Stimulated activated CD4-positive, alpha-beta T cell treated with anti-CD3 and anti-CD28 coated beads, Interleukin-15, amount 100 ng/mL, for 1 hour (primary cell): ENCODE measurements at places on chromosomes 5 and 9.

DNA sequence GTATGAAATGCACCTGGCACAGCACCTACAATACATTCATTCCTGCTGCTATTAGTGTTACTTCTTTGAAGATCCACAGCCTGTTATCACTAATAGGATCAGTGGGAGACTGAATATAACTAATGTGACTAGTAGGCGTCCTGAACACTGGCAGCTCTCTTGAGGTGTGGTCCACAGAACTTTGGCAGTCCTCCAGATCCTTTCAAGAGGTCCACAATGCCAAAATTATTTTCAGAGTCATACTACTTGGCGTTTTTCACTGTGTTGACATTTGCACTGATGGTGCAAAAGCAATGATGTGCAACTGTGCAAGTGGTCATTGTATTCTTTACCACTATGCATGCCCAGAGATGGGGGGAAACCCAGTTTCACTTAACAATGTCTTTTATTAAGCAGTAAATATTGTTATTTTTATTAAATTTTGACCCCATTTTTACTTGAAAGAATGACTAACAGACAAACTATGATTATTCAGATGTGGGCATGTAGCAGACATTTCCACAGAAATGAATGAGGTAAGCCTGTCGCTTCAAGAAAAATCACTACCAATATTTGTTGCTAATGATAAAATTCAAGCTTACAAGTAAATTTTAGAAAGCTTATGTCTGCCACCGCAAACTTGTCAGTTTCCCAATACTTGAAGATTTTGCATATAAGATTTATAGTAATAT, 48.9 kb downstream of the ADRB2 start:
- no peak for DNase-seq

GRCh38 chr5:179766726-179767455, 26.9 kb upstream of the LTC4S start:
- no peak for DNase-seq

- no peak for DNase-seq
Observed at GRCh38 chr5:55160493-55161209, 680 bp downstream of the GPX8 start.

DNA sequence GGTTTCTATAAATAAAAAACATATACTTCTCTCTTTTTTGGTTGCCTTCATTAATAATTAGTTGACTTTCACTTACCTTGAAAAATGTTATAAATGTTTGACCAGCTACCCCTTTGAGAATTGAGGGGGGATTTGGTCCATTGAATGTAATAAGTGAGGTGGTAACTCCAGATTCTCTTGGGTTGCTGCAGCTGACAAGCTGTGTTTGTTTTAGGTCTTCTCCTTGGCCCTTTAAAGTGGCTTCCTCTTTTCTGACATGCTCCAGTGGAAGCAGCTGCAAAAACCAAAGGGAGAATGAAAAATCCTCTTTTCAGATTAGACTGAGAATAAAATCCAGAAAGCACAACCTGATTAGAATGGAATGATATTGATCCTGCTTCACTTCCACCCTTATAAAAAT, 410.5 kb downstream of the TMEM38B start:
- no peak for DNase-seq

GRCh38 chr9:124163760-124164255, 93.9 kb upstream of the NEK6 start:
- DNase-seq: no peak

GRCh38 chr5:119435436-119436132, 16.7 kb upstream of the HSD17B4 start:
- DNase-seq: peak; percentile 59

DNA sequence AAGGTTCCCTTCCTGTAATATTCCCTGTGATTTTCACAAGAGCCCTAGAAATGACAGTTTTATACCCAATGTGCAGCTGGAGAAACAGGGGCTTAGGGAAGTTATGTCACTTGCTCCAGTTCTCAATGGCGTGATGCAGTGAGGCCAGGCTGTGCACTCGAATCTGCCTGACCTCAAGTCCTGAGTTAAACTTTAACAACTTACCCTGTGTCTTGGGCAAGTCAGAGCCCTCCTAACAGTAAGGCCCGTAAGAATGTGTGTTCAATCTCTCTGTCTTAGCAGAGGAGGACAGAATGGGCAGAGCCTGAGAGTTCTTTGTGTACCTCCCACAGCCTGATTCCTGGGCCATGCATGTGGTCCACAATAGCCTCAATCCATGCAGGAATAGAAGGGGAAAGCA, 181.1 kb downstream of the TRIM32 start:
- DNase-seq: no peak

DNA sequence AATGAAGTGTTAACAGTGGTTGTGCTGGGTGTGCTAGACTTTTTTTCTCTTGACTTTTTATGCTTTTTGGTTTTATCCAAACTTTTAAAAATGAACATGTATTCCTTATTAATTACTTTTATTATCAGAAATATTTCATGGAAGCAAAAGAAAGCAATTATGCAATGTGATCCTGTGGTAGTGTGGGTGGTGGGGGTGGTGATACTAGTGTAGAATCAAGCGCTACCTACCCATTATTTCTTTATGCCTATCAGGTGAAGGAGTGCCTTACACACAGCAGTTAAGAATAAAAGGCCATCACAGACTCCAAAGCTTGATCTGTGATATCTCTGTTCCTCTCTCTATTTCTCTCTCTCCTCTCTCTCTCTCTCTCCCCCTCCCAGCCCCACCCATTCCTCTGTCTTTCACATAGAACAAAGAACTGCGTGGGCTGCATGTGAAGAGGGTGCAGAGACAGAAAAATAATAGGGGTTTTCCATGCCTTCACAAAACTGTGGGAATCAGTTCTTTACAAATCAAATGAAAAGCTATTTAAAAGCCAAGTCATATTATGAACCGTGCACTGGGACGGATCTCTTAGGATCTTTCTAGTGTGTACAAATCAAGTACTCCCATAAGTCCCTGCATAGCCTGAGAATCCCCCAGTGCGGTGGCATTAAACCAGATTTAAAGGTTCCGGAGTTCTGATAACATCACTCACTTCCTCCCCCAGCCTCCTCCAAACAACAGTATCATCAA, 351.2 kb downstream of the RAB3C start:
- DNase-seq: no peak

GRCh38 chr9:88583901-88584596, 49.1 kb downstream of the NXNL2 start:
- no peak for DNase-seq

GRCh38 chr5:95986937-95987520, 25.4 kb upstream of the ELL2 start:
- no peak for DNase-seq

DNA sequence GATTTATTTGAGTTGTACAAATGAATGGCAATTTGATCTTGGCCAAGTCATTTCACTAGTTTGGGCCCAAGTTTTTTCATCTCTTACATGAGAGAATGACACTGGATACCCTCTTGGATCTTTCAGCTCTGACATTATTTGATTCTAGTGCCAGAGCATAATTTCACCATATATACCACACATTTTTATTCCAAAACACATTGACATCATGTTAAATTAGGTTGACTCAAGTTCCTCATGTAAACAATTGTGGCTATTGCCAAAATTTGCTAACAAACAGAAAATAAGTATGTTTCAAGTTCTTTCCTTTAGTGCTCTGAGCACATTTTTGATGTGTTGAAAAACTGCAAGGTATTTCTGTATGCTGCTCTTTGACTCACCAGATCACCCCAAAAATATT, 375.8 kb downstream of the ZNF608 start:
- DNase-seq: no peak

GRCh38 chr9:93357649-93358048, 93.8 kb upstream of the FAM120A start:
- no peak for DNase-seq

DNA sequence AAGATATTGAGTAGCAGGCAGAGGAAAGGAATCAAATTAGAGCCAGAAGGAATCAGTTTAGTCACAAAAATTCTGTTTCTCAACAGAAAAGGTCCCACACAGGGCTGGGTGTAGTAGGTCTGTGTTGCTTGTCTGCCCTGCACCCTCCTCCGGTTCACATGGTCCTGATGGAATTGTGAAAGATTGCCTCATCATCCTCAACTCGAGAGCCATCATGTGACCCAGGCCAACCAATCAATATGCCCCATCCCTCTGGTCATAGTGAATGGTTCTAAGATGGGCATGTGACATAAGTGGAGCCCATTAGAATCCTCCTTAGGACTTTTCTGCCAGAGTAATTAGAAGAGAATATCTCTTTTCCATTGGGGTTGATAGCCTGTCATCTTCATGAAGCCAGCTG, 56.7 kb upstream of the RAD23B start:
- no peak for DNase-seq

GRCh38 chr5:129609710-129610109, 138.2 kb upstream of the MINAR2 start:
- no peak for DNase-seq

GRCh38 chr5:104305602-104306001, 743.0 kb upstream of the NUDT12 start:
- no peak for DNase-seq

DNA sequence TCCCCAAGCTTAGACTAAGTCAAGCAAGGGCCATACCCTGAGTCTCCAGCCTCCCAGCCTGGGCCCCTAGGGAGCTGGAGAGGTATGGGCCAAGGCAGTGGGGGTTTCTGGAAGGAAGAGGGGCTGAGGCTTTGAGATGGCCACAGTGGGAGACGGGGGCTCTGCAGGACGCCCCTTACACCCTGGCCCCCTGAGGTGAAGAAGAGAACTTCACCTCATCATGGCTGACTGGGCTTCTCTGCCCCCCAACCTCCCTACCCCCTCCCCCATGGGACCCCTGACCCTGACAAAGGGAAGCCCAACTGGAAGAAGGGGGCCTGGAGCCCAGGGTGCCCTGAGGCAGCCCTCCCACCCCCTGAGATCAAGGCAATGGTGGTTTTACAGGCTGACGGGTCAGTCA, 25.8 kb downstream of the PCDH1 start:
- DNase-seq: no peak

GRCh38 chr5:88675708-88676636, 207.0 kb downstream of the MEF2C start:
- DNase-seq: no peak
